Dermis blood vessel endothelial cell (primary cell): ENCODE measurements at places on chromosomes 3 and 15. TPM values are rescaled to one million over a fixed set of nuclear protein-coding genes. Genes with fewer than 3 reads are reported as not detected.

- DNase-seq, result no peak
These were observed 1.0 kb downstream of the ONECUT1 start for GRCh38 chr15:52789008-52789600.

- DNase-seq, result no peak
These were observed 521.5 kb upstream of the PPP2R3A start for GRCh38 chr3:135444058-135444457.

DNA sequence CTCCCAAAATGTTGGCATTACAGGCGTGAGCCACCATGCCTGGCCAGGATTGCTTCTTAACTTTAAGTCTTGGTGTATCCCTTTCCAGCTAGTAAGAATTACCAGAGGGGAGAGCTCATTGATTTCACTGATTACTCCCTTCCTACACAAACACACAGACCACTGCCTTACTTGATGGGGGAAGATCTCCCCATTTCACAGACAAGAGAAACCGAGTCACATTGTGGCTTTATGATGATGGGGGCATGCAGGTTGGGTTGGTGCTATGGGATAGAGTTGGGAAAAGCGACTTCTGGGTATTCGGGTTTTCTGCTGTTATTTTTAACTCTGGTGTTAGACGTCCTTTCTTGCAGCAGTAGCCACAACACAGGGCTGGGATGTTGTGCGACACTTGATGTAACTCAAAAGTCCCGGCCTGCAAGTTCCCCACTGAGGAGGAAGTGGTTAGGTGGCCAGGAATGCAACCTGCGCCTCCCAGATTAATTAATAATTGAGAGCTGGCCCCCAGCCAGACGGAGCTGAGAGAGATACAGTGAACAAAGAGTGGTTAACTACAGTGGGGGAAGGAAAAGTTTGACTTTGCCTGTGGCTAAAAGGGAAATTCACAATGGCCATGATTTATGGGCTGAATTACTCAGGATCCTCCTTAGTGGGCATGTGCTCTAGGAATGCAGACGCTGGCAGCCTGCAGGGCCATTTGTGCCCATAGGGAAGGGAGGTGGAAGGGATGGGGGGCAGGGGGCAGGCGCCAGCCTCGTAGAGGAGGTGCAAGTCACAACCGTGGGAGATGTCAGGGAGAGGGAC is 63.6 kb downstream of the SMAD6 start:
- DNase-seq, result peak; percentile 88

DNA sequence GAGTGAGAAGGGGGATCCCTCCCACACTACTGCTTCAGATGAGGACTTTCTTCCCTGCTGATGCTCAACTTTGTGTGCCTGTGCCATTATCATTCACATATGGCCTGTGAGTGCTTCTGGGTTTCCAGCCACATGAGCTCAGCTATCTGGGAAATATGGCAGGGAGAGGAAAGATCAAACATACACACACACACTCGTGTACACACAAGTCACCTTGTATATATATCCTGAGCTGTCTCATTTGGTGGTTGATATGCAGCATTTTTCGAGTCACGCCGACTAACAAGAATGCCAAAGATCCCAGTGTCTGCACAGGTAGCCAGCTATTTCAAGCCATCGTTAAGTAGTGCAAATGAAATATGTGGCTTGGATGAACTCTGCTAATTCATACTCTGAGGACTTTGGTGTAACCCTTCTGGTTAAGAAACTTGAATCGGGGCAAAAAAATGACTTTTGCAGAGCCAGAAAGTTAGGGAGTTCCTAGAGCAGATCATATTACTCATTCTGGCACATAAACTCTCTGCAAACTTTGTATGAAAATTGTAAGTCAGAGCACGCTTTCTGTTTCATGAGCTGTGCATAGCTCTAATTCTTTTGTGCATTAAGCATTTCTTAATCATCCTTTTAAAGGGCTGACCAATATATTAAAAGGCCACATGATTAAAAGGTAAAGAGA is 24.9 kb upstream of the WNT5A start:
- no peak for DNase-seq

- DNase-seq, result peak; percentile 54
These were observed 458 bp downstream of the MCF2L2 start for GRCh38 chr3:183427876-183428446.

DNA sequence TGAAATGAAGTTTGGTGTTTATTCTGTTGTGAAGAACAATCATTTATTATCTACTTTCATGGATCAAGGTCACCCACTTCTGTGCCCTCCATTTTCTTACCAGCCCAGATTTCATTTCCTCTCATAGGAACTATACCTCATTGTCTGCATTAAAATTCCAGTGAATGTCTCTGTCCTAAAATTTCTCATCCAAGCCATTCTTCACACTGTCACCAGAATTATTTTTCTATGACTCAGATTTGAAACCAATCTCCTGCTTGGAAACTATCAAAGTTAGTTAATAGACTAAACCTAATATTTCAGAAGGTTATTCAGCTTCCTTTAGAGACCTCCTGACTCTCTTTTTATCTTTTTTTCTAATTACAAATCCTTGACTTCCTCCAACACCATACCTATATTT is 364.1 kb upstream of the CBLB start:
- DNase-seq, result no peak

GRCh38 chr3:69539134-69539533 is 153.2 kb upstream of the FRMD4B start:
- no peak for DNase-seq

- DNase-seq, result no peak
These were observed 23.7 kb downstream of the OXNAD1 start for GRCh38 chr3:16288664-16289063.

DNA sequence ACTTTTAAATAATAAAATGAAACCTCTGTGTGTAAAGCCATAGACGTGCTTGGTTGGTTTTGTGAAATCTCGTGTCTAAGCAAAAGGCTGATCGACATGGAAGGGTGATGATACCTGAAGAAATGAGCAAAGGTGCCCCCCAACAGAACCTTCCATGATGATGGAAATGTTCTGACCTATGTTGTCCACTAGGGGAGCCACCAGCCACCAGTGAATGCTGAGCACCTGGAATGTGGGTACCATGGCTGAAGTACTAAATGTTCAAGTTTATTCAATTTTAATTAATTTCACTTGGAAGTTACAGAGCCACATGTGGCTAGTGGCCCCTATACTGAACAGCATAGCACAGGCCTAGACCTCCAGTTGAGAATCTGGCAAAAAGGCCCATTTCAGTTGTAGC is 158.8 kb downstream of the POLR2M start:
- peak; percentile 36 for DNase-seq

- peak; percentile 79 for DNase-seq
These were observed 102.1 kb downstream of the SRGAP3 start for GRCh38 chr3:9147215-9147895.

- peak; percentile 27 for DNase-seq
These were observed 7.1 kb upstream of the DLL4 start for GRCh38 chr15:40921949-40922607.

DNA sequence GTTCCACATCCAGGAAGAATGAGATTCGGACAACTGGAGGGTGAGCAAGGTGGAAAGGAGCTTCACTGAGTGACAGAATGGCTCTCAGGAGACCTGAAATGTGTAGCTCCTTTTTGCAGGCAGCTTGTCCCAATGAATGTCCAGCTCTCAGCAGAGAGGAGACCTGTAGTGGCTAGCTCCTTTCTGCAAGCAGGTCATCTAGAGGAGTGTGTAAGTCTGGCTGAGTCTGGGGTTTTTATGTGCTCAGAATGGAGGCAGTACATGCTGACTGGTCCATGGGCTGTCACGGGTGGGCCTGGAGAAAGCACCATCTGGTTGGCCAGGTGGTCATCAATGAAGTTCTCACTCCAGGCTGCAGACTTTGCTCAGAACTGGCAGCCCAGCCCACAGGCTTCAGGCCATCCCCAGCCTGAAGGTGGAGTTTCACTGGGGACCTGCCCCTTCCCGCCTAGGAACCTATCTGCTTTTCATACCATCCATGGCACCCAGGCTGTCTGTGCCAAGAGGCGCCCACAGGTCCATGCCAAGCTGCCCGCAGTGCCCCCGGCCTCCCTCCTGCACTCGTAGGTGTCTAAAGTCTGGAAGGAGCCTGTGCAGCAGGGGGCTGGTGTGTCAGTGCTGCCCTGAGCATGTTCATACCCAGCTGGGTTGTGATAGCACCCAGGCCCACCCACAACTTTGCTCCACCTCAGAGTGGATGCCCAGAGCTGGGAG is 276.6 kb downstream of the UBE2E2 start:
- DNase-seq, result no peak

DNA sequence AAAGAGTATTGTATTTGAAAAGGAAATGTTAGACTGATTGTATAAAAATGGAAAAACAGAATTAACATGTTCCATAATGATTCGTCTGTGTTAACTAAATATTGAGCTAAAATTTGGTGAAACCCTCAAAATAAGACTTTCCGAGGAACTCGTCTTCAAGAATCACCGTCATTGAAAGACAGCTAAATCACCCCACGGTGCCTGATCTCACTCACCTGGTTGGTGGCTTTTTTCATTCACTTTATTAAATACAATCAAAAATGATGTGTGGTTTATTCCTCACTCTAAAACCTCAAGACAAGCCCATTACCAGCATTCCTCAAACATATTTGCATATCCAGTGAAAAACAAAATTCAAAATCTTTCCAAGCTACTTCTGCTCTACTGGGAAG is 153.9 kb downstream of the FOXP1 start:
- no peak for DNase-seq

- DNase-seq, result no peak
These were observed 32.2 kb upstream of the TMEM158 start for GRCh38 chr3:45258317-45258716.

DNA sequence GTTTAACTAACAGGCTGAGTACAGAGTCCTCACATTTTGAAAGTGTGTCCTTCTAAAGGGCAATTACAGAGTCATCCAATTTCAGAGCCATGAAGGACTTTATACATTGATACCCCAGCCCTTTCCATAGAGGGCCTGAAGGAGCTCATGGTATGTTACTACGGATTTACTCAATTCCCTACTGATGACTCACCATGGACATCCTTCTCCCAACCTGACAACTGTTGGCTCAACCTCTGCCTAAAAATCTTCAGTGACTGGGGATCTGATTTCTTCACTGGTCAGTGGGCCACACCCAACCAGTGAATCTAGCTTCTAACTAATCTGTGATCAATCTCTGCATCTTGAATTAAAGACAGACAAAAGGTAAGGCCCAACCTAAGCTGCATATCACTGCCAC is 963.4 kb upstream of the CFAP20DC start:
- DNase-seq, result no peak

DNA sequence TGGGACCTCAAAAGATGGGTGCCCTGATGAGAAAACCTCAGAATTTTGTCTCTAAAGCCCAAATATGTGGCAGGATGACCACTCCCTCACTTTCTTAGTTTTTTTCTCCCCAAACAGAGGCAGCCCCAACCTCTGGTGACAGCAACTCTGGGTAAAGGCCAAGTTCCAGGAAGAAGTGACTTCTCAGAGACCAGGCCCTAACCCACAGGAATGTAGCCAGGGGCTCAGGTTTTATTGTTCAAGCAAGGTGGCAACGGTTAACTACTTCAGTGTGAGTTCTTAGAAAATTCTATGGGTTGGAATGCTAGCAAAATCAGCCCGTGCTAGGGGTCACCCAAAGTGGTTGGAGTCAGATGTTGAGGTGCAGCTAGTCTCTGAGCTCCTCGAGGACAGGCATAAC is 5.1 kb upstream of the DNAJA4 start:
- no peak for DNase-seq

DNA sequence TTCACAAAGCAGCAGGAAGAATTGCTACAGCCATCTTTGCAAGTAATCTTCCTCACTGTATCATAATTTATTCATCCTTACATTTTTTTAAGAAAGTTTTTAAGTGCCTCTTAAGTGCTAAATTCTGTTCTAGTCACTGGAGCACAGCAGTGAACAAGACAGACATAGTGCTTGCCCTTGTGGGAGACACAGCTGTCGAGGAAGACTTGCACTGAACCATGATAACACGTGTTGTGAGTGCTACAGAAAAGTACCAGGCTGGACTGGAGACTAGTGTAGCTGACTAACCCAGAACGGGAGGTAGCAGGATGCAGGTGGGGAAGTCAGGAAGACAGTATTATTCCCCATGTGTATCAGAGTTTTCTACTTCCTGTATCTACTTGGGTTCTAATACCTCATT is 300.6 kb downstream of the TBL1XR1 start:
- no peak for DNase-seq

DNA sequence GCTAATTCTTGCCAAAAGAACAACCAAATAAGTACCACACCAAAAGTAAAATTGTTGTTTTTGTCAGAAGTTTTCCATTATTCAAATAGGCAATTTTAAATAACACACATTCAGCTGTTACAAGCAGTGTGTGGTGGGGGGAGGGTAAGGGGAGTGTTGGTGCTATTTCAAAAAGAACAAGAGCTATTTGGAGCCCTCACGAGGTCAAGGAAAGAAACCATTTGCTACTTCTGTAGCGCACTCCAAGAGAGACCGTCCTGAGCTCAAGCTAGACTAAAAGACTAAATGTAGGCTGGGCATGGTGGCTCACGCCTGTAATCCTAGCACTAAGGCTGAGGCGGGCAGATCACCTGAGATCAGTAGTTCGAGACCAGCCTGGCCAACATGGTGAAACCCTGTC is 21.2 kb upstream of the IGF2BP2 start:
- no peak for DNase-seq

DNA sequence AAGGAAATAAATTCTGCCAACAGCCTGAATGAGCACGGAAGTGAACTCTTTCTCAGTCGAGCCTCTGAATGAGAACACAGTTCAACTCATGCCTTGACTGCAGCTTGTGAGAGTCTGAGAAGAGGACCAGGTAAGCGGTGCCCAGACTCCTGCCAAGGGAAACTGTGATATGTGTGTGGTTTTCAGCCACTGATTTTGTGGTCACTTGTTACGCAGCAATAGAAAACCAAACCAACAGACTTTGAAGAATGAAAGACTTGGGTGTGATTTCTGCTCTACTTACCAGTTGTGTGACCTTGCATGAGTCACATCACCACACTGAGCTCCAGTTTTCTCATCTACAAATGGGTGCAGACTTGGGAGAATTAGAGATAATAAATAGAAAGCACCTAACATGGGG is 30.6 kb upstream of the FAM107A start:
- DNase-seq, result no peak

DNA sequence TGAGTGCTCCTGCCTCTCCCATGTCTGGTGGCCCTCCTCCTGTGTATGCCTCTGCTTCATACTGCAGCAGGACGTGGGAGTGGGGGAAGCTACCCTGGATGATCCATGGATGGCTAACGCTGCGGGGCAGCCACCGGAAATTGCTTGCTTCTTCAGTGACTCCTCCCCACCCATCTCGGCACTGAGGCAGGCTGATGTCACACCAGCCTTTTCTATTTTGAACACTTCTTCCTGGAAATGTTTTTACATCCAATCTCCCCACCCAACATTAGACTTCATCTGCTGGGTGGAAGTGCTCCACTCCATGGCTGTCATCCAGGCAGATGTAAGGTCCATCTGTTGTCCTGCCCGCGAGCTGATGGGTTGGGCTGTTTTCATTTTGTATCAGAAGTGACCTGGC is 58.9 kb upstream of the MUC13 start:
- DNase-seq, result peak; percentile 23

GRCh38 chr3:24111711-24112110 is 166.6 kb downstream of the NR1D2 start:
- no peak for DNase-seq

- DNase-seq, result no peak
These were observed 61.0 kb upstream of the PPARG start for GRCh38 chr3:12227833-12228232.

Gene CSPG5
- total RNA-seq, result 0.51 and 0.79 TPM in 2 replicates

Gene TICRR
- total RNA-seq, result 2.2 and 7.0 TPM in 2 replicates

Gene LRRC3B
- total RNA-seq, result not detected in 2 replicates

Gene CFAP100
- not detected in 2 replicates for total RNA-seq

Gene PRTG
- total RNA-seq, result 2.6 and 7.5 TPM in 2 replicates

Gene SFMBT1
- 3.4 and 3.9 TPM in 2 replicates for total RNA-seq

Gene RTP3
- total RNA-seq, result not detected in 2 replicates

Gene SPINT1
- total RNA-seq, result 1.2 and 3.7 TPM in 2 replicates

Gene CPEB1
- total RNA-seq, result not detected in 2 replicates

Gene EPB42
- total RNA-seq, result not detected in 2 replicates

Gene ZBBX
- 0.05 TPM in 1 of 2 replicates, not detected in the other for total RNA-seq
